ENCODE measurements at places on chromosomes 5 and 9. TPM values are rescaled to one million over a fixed set of nuclear protein-coding genes. Genes with fewer than 3 reads are reported as not detected.

Gene LIFR
- total RNA-seq, result 26.3 TPM

- DNase-seq, result no peak
These were observed 67.9 kb upstream of the TARS1 start for GRCh38 chr5:33372721-33373472.

DNA sequence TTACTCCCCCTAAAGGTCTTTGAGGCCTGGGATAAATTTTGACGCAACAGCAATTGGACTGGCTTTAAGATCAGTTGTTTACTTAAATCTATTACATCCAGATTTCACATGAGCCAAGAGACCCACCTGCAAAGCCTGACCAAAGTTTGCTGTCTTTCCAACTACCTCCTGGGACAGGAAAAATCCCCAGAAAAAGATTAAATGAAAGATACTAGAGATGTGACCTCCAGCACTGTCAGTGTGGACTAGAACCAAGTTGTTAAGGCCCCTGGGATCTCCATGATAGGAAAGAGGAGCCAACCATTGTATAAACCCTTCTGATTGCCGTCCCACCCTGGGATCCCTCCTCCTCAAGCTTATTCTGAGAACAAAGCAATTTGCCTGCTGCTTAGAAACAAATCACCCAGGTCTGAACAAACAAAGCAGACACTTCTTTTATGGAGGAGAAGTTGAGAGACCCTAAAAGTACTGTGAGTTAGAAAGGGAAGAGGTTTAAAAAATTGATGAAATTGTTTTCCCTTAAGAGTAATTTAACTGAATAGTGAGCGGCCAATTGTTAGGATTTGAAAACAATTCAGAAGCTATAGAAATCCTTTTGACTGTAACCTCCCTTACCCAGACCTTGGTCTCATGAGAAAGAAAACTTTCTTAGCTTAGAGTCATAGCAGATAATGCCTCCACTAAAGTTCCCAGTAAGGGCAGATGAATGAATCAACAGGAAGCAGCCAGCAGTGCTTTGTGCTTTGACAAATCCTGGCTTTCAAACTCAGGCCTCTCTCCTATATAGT, 255.2 kb downstream of the TMEM167A start:
- DNase-seq, result peak; percentile 15

- DNase-seq, result no peak
These were observed 49.6 kb downstream of the GNA14 start for GRCh38 chr9:77598524-77598923.

DNA sequence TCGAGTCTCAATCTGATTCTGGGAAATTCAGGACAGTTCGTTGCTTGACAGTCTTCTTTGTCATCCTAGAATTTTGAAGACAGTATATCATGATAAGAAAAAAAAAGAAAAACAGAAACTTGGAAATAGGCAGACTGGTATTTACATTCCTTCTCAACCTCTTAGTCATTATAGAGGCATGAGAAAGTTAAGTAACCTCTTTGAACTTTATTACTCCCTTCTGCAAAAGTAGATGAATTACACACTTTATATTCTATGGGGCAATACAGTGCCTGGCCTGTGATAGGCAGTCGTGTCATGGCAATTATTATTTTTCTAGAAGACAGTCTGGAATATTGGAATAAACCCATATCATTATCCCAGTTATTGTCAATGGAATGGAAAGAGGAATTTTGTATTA, 828.9 kb downstream of the TLR4 start:
- peak; percentile 38 for DNase-seq

- no peak for DNase-seq
These were observed 46.8 kb downstream of the APTX start for GRCh38 chr9:32954642-32955041.

DNA sequence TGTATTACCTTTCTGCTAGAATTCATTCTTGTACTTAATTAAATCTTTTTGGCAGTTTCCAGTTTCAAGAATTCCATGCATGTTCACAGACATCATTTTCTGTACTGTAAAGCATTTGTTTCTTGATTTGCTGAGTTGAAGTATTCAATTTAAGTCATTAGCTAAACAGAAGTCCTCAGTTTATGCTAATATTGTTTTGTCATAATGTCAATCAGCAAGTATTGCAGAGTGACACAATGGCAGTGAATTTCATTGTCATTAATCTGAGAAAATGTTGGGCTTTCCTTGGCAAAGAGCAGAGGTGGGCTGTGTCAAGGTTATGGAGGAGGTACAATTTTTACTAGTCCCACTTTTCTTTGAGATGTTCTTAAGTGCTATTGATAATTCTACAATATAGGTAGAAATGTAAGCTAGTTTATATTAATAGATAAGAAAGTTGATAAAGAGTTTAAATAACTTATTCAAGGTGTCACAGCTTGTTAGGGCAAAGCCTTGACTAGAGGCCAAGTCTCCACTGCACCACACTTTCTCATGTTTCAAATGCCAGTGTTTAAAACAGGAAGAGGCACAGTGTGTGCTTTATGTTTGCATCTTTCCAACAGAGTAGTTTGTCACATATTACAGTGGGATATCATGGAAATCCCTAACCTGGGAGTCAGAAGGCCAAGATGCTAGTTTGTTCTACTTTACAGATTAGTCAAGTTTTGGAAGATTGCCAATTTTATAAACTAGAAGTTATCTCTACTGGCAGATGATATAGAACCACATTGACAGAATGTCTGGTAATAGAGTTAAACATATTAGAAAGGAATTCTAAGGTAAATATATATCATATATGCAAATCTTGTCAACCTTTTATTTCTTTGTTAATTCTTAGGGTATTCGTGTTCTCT, 56.3 kb downstream of the SLF1 start:
- peak; percentile 33 for DNase-seq

GRCh38 chr5:176776141-176776865, 34.1 kb upstream of the UNC5A start:
- DNase-seq, result no peak

Gene TUSC1
- 13.8 TPM for total RNA-seq

Gene PRR7
- total RNA-seq, result 23.3 TPM

GRCh38 chr5:76816110-76816831, 2.6 kb upstream of the F2RL1 start:
- peak; percentile 64 for DNase-seq

Gene ARL14EPL
- total RNA-seq, result not detected

DNA sequence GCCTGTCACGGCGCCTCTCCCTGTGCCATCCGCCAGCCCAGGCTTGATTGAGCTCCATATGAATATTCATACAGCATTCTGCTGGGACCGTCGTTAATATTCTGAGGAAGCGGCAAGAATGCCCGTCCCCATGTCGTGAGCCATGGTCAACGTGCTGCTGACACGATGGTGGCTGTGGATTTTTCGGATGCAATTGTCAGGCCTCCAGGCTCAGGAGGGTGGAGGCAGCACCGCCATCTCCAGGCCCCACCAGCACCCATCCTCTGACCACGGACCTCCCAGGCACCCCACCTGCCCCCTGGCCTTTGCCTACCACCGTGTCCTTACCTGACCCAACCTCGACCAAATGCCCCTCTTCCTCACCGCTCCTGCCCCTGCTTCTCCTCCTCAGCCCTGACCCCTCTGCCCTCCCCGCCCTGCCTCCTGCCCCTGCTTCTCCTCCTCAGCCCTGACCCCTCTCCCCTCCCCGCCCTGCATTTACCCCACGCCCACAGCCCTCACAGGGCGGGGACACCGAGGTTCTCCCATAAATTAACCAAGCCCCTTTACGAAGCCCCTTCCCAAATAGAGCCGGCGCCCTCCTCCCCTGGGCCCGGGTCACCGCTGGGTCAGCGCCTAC, 9.9 kb downstream of the TMEM250 start:
- DNase-seq, result no peak

DNA sequence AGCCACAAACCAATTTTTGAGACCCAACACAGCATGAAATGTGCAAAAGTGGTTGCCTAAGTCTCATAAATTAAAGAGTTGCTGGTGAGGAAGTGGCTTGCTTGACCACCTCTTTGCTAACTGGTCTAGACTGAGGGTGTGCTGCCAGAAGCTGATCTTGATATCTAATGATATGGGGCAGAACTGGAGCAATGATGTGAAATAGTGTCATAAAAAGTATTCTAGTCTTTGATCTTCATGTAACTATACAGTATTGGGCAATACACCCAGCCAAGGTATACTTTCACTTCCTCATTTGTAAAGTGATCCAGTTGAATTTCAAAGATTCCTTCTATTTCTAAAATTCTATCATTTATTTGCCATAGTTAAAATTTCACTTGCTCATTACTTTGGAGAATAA, 5.9 kb upstream of the YTHDC2 start:
- no peak for DNase-seq

Gene RFX3
- total RNA-seq, result 7.9 TPM

DNA sequence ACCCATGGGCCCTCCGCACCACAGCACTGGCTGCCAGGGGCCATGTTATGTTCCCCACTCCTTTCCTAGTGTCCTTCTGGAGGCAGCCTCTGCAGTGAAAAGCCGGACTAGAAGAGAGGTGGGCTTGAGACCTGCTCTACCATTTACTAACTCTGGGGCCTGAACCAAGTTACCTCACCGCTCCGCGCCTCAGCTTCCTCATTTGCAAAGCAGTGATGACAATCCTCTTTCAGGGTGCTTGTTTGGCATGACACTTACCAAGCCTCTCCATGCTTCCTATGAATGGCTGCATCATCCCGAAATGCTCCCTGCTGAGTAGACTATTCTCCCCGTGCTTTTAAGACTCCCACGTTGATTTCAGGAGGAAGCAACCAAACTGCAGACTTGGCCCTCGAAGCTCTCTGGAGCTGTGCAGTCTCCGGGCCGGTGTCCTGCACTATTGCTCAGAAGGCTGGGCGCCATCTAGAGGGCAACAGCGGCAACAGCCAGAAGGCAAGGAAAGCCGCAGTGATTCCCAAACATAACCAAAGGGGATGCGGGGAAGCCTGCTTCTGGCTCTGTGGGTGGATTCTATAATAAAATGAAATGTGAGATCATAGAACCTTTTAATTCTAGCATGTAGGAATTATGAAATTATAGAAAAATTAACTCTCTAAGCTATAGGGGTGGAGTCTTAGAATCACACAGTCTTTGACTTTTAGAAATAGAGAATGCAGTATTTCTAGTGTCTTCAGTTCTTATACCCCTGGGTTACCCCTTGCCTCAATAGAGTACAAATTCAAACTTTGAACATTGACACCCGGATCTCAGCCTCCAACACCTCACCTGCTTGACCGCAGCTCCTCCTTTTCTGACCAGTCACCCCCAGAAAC, 599.8 kb upstream of the BRINP1 start:
- peak; percentile 45 for DNase-seq

- no peak for DNase-seq
These were observed 32.7 kb downstream of the OSMR start for GRCh38 chr5:38878391-38879077.

Gene PNPLA7
- 1.3 TPM for total RNA-seq

GRCh38 chr9:110303133-110303532, 34.5 kb downstream of the TXNDC8 start:
- DNase-seq, result no peak

- DNase-seq, result no peak
These were observed 111.3 kb downstream of the RXRA start for GRCh38 chr9:134437403-134438194.

Gene RPS14
- total RNA-seq, result 2,158 TPM

DNA sequence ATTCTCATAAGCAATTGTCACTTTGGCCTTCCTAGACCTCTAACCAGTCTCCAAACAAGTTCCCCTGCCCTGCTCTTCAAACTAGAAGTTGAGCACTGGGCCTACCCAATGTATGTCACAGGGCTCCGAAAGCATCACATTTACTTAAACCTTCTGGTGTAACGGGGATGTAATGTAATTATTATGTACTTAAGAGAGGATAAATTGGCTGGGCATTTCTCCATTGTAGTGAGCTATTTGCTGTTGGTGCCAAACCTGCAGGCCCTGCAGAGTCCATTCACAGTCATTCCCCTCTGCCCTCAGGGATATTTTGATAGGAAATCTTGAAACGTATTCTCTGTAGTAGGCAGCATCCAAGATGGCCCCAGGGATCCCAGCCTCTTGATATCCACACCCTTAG, 64.2 kb upstream of the GNE start:
- no peak for DNase-seq

DNA sequence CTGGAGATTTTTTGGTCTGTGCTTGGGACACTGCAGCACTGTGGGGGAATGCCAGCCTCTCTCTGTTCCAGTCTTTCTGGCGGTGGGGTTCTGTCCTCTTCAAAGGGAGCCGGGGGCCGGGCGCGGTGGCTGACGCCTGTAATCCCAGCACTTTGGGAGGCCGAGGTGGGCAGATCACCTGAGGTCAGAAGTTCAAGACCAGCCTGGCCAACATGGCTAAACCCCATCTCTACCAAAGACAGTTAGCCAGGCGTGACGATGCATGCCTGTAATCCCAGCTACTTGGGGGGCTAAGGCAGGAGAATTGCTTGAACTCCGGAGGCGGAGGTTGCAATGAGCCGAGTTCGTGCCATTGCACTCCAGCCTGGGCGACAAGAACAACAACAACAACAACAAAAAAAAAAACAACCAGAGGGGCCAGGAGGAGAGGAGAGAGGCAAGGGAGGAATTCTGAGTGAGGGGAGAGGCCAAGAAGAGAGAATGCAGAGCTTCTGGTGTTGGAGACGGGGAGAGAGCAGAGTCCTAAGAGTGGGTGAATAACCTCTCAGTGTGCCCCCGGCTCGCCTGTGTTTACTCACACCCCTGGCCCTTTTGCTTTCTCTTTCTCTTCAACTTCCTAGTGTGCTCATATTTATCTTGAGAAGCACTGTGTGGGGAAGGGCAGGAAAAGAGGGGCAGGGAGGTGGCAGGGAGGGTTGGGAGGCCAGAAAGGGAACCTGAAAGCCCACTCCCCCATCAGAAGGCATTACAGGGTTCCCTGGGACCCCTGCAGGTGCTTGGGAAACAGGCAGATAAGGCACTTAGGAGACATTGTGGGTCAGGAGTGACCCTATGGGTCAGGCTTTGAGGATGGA, 3.2 kb upstream of the SET start:
- no peak for DNase-seq

Gene SLC6A19
- total RNA-seq, result not detected

DNA sequence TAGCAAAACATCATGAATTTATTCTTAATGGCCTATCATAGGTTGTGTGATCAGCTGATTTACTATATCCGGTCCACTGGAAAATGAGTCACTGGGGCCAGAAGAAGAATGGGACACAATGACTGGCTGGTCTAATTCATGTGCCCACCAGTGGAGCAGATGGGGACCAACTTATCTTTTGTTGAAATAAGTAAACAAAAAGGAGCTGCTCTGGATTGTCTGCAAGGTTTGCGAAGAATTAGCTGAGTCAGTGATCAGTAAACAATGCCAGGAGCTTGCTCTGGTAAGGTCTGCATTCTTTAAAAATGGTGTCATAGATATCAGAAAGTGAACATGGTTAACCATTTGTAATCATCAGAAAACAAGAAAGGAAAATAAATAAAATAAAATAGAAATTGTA, 128.0 kb downstream of the RASEF start:
- peak; percentile 58 for DNase-seq

Gene CLTB
- total RNA-seq, result 166 TPM

DNA sequence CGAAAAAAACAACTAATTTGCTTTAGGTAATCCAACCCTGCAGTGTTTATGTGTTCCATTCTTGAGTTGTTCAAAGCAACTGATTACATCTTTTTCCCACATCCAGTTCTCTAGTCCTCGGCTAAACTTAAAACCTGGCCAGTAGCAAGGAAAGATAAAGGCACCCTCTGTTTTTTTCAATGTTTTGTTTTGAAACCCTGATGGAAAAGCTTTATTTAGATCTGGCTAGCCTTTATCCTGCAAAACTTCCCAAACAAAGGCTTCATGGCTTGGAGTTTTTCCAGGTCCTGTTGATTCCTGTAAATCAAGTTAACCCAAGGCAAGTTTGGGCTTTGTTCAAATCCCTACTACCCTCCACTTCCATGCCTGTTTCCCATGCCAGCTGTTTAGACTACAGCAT, 105.1 kb downstream of the CEMIP2 start:
- no peak for DNase-seq

- no peak for DNase-seq
These were observed 803.0 kb upstream of the ZNF608 start for GRCh38 chr5:125549322-125549911.

Measured in mammary epithelial cell (primary cell).